HepG2 (cell line): ENCODE measurements at places on chromosomes 2 and 18. TPM values are rescaled to one million over a fixed set of nuclear protein-coding genes. Genes with fewer than 3 reads are reported as not detected.
A peak's percentile ranks its signal among the peaks of the same experiment; 100 is the strongest.

DNA sequence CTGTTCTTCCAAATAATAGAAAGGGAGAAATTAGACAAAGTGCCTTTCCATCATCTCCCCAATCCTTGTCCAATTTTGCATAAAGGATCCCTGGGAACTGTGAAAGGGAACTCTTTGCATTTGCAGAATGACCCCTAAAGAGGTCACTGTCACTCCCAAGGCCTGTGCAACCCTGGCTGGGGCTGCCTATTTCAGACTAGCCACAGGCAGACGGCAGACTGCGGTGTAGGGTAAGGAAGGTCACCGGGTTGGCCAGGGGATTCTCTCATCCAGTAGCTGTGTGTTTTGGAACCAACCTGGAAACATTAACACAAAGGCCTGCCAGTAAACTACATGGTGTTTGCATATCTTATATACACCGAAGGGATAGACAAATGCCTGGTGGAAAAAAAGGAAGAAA, 818.7 kb downstream of the BCL11A start:
- DNase-seq, result no peak

GRCh38 chr2:10410001-10410822, 37.9 kb downstream of the ODC1 start:
- DNase-seq, result no peak

DSG2 gene
- 66.7 and 68.7 TPM in 2 replicates for polyA plus RNA-seq

GRCh38 chr2:208013285-208014178, 11.8 kb downstream of the PLEKHM3 start:
- DNase-seq, result peak; percentile 92

DNA sequence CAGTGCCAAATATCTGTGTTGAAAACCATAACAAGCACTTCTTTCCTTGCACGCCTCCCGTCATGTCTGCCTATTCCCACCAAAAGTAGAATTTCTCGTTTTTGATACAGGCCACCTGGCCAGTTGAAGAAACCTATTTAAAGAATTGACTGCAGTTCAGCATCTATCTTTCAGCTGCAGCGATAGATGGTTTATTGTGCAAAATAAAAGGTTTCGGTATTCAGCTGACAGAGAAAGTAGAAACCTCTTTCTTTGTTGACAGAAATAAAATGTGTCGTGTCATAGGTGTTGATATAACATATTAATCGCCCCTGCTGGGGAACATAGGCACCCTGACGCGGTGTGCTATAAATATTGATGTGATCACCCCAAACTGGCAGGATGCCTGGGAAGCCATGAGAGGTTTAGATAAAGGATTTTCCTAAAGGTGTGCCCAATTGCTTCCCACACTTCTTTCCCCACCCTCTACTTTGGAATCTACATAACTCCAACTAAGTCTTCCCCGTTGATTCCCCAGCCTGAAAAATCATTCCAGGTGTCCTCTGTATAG, 570.4 kb downstream of the CCDC85A start:
- no peak for DNase-seq

DNA sequence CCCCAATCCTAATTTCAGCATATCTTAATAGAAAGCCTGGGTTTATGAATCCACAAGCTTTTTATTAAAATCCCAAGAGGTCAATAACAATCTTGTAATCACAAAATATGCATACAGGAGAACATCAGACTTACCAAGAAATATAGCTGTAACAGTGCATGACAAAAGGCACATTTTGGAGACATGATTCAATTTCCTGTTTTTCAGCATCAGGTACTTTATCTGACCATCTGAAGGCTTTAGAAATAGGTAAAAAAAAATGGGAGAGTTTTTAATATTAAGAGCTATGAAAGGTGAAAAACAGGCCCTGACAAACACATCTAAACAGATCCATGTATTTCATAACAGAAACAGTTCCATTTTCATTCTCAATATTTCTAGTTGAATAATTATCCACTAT, 89.9 kb upstream of the EFEMP1 start:
- DNase-seq, result no peak
